ENCODE measurements at places on chromosomes 1 and 21.

GRCh38 chr1:14735841-14736240 lies 137.4 kb downstream of the KAZN start:
- no peak for DNase-seq

- DNase-seq = no peak
Observed at GRCh38 chr1:55987491-55988249, 591.7 kb downstream of the PLPP3 start.

- no peak for DNase-seq
Observed at GRCh38 chr1:170729225-170730002, 65.5 kb downstream of the PRRX1 start.

- peak; percentile 96 for DNase-seq
Observed at GRCh38 chr1:225875044-225875815, 7.0 kb downstream of the TMEM63A start.

- DNase-seq = peak; percentile 93
Observed at GRCh38 chr1:212667223-212668139, 32.2 kb downstream of the BATF3 start.

DNA sequence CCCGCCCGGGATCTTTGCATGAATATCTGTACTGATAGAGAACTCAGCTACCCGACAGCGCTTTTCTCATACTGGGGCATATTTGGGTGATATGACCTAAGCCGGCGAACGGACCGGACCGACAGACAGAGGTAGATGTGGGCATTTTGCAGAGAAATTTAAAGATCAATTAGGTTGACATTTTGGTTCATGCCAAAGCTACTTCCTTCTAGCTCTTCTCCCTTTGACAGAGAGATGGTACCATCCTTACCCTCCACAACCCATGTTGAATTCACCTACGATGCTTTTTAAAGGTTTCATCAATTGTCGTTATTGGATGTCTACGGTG lies 459 bp downstream of the ARV1 start:
- DNase-seq = no peak

DNA sequence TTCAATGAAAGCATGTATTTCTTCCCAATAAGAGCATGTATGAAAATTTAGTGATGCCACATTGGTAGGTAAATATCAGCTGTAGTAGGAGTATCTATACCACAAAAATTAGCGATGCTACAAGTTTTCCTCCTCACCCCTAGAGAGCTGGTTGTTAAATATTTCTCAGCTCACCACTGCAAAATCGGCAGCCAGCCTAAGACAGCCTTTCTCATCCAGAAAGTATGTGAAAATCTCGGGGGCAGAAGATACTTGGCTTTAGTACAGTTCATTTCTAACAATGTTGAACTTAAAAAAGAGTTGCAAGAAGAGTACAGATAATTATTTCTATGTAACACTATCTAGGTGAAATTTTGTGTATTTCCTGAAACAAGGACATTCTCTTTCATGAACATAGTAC lies 235.4 kb downstream of the TPR start:
- DNase-seq = no peak

GRCh38 chr1:40840526-40841323 lies 21.4 kb downstream of the CITED4 start:
- DNase-seq = no peak
